ENCODE measurements at places on chromosomes 5 and 9.

- no peak for DNase-seq
Measured at GRCh38 chr9:4793459-4794395, 983 bp downstream of the RCL1 start.

DNA sequence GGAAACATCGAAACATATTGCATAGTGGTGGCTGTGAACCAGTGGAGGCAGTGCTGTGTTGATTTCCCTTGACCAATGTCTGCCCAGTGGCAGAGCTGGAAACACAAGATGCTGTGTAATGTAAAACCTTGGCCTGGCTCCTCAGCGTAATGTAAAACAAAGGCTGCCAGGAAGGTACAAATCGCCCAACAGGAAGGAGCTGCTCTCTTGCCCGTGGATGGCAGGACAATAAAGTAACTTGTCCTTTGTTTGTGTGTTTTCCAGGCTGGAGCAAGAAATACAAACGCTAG is 143.4 kb downstream of the PALM2AKAP2 start:
- no peak for DNase-seq

- no peak for DNase-seq
Measured at GRCh38 chr5:60649288-60649917, 50.6 kb downstream of the DEPDC1B start.

DNA sequence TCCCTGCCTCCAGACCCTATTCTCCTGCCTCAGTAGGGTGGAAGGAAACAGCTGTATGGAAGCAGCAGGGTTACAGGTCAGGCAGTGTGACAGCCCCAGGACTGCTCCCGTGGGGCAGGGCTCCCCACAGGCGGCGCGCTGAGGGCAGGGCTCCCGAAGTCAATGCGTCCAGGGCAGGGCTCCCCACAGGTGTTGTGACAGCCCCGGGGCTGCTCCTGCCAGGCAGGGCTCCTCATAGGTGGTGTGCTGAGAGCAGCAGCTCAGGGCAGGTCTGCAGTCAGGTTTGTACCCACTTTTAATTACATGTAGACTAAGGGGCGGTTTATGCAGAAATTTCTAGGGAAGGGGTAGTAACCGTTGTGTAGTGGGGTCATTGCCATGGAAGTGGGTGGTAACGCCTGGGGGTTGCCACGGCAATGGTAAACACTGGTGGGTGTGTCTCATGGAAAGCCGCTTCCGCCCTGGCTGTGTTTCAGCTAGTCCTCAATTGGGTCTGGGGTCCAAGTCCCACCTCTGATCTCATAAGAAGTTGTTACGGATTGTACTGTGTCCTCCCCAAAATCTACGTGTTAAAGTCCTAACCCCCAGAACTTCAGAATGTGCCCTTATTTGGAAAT is 16.7 kb upstream of the TERT start:
- DNase-seq, result no peak

DNA sequence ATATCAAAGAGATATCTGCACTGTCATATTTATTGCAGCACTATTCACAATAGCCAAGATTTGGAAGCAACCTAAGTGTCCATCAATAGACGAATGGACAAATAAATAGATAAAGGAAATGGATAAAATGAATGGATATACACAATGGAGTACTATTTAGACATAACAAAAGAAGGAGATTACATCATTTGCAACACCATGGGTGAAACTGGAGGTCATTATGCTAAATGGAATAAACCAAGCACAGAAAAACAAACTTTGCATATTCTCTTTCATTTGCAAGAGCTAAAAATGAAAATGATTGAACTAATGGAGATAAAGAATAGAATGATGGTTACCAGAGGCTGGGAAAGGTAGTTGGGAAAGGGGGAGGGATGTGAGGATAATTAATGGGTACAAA is 155.0 kb upstream of the PTGER4 start:
- DNase-seq, result no peak

GRCh38 chr9:83656032-83656680 is 33.2 kb downstream of the IDNK start:
- DNase-seq, result no peak

DNA sequence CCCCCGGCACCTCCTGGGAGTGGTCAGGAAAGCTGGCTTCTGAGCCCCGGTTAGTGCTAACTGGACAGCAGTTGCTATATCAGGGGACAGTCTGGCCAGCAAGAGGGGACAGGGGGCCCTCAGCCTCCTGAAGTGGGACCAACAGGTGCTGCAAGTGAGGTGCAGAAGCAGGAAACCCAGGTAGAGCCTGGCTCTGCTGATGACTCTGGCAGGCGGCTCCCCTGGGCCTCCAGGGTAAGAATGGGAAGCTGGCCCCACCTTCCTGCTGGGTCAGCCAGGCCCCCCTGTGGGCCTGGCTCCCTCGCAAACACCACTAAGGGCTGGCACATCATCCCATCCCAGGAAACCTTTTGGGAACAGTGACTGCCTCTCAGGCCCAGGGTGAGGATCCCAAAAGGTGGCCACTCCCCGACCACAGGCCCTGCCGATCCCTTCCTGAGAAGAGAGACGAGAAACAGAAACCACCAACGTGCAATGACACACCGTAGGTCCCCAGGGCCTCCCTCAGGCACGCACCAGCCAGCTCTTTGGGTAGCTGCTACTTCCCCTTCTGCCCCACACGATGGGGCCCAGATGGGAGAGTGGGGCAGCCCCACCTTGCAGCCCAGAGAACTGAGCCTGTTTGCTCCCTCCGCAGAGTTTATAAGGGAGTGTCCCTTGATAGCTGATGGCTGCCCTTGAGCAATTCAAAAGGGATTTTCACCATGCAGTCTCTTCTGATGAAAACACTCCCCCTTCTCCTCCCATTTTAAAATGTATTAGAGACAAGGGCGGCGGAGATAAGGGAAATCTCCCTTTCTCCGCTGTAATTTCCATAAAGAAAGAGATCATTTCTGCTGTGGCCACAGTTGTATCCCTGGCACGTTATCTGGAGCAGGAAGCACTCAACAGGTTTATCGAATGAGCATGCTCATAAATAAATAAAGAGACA is 76.8 kb downstream of the STK10 start:
- DNase-seq, result no peak

- DNase-seq, result no peak
Measured at GRCh38 chr5:61916621-61917620, 389.1 kb upstream of the KIF2A start.

GRCh38 chr5:100840370-100840769 is 62.7 kb downstream of the ST8SIA4 start:
- DNase-seq, result peak; percentile 52

DNA sequence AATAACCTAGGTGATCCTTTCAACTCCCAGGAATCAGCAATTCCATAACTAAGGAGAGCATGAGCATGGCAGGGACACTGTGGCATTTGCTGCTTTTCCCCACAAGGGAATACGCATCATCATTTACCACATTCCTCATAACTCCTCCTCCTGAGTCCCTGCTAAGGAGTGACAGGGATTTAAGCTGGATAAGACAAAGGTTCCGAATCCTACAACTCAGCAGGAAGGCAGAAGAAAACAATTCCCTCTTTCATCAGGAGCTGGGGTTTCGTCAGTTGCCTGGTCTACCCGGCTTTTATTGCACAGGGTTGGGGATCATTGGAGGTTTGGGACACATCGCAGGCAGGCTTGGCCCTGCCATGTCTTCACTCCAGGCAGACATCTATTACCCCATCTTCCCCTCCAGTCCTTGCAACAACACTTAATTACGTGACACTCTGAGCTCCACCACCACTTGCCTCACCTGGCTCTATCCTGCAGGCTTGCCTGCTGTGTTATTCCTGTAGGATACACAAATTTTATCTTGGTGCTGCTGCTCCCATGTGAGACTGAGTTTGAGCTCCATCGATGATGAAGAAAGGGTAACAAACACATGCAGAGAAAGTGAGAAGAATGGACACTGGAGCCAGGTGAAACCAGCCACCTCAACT is 563.0 kb upstream of the KLF4 start:
- DNase-seq, result peak; percentile 43

- DNase-seq, result no peak
Measured at GRCh38 chr5:2530609-2531008, 220.9 kb downstream of the IRX2 start.

GRCh38 chr5:34930462-34930844 is 1.1 kb downstream of the DNAJC21 start:
- DNase-seq, result no peak

All from COLO829 (cell line).